Stimulated activated CD8-positive, alpha-beta memory T cell treated with anti-CD3 and anti-CD28 coated beads, Interleukin-4, amount 100 ng/mL, for 1 hour (primary cell): ENCODE measurements at places on chromosomes 6 and 20.

- no peak for DNase-seq
These were observed 4.2 kb downstream of the TM9SF4 start for GRCh38 chr20:32113591-32114260.

GRCh38 chr6:63689421-63689820 is 53.8 kb downstream of the PHF3 start:
- no peak for DNase-seq

DNA sequence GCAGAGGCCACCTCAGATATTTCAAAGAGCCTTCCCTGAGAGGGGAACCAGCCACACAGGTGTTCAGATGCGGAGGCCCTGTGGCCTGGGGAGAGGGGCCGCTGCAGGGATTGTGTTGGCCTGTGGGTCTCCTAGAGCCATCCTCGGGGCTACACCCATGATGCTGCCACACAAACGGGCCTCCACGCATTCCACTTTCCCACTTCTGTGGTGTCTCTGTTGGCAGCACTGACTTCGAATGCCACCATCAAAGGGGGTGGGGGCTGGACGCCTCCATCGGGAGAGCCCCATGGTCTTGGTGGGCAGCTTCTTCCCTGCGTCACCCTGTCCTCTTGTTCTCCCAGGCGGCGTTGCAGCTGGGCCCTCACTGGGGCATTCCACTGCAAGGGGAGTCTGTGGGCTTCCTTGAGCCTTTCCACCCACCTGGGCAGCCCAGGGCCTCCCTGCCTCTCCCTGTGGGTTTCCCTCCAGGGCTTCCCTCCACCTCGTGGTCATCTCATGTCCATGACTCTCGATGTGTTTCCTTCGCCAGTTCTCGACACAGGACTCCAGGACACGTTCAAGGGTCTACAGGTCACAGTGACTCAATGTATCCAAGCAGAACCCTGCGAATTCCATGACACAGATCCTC is 145.5 kb downstream of the ERMARD start:
- no peak for DNase-seq

DNA sequence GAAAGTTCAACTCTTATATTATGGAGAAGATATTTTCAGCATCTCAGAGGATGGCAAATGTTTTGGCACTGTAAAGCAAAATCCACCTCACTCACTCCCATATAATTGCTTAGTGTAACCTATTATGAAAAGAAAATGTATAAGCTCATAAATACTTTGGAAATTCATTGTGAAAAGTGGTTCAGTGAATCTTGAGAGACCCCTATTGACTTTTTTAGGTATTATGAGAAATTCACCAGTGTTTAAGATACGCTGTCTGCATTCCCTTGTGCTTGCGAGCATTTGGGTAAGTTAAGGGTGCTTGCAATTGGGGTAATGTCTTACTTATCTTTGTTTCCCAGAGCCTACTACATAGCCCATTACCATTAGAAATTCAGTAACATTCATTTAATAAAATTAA is 66.3 kb upstream of the BMP5 start:
- DNase-seq, result no peak

DNA sequence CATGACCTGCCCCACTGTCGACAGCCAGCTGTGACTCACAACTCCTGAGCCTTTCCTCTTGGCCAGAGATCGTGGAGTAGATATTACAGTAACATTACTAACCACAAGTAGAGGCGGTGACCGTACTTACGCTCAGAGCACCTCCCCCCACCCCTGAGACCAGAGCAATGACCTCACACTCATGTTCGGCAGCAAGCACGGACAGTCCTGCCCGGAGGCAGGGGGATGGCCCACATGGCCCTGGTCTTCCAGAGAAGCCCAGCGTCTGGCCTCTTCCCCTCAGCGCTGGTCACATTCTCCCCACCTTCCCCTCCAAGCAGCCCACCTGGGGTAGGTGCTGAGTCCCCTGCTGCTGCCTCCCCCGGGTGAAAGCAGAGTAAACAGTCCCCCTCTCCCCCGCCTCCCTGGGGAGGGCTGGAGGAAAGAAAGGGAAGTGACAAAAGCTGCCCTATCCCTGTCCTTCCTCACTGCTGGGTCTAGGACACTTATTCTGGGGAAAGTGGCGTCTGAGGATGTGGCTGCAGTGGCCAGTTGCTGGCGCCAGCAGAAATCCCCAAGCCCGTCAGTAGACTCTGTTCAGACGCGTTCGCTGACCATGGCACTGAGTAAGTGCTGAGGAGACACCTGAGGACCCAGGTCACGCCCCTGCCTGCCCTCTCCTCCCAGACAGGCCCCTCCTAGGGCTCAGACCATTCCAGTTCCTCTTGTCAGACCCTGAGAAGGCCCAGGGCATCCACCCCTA is 68.5 kb downstream of the MRPL14 start:
- no peak for DNase-seq

GRCh38 chr20:20174089-20174835 is 121.9 kb downstream of the CFAP61 start:
- no peak for DNase-seq

DNA sequence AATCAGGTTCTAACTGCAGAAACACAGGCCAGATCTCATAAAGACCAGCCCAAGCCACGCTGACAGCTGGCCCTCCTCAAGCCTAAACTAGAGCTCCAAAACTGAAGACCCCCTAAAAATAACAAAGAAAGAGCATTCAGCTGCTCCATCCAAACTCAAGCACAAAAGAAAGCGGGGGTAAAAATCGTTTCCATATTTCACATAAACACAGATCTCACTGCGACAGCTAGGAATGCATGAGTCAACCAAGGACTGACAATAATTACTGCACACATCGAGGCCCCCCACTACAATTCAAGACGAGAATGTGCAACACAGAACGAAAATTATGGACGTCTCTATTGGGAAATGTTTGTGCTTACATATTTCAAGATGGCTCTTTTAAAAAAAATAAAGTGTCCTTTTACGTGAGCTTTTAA is 31.1 kb downstream of the CNKSR3 start:
- no peak for DNase-seq

DNA sequence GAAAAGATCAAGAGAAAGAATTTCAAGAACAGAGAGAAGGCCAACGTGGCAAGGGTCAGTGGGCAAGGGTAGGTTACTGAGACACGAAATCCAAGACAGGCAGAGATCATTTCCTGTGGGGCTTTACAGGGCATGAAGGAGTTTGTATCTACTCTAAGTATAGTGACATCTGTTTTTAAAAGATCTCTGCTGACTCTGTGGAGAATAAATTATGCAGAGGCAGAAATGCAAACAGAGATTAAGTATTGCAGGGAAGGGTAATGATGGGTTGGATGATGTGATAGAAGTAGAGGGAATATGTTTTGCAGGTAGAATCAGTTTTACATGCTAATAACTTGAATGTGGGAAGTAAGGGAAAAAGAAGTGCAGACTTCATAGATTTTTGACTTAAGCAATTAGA is 243.5 kb downstream of the FRK start:
- DNase-seq, result no peak

- DNase-seq, result no peak
These were observed 117.0 kb upstream of the PMEPA1 start for GRCh38 chr20:57826666-57827287.

- DNase-seq, result no peak
These were observed 112.8 kb downstream of the ARHGAP18 start for GRCh38 chr6:129597023-129597713.

GRCh38 chr6:170111816-170112582 is 178.9 kb downstream of the DLL1 start:
- no peak for DNase-seq

- DNase-seq, result no peak
These were observed 149.6 kb downstream of the BACH2 start for GRCh38 chr6:90146921-90147649.

GRCh38 chr20:22821081-22821727 is 213.9 kb upstream of the SSTR4 start:
- DNase-seq, result no peak

- DNase-seq, result no peak
These were observed 39.9 kb upstream of the RNF8 start for GRCh38 chr6:37313723-37314486.

DNA sequence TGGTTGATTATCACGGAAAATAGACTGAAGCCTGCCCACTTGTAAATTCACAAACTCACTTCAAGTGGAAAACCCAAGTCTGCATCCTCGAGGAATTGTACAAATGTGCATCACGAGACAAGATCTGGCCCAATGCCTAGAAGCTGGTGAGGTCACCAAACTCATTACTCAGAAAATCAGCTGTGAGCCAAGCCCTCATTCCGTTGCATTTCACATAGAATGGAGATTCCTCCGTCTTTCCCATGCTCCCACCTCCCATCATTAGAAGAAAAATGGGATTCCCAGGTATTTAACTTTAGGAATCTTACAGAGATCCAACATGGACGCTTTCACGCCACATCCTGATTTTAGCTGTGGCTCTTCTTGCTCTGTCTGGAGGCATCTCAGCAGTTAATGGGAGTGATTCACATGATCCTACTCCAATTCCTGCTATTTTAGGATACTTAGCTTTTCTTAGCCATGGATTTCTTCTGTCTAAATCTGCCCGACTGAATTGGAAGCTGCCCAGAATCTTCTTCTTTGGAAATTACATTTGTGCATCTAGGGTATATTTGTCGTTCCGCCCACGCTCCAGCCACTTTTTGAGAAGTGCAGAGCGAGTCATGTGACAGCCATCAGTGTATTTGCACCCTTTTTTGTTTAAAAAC is 68.7 kb upstream of the STMND1 start:
- no peak for DNase-seq

- no peak for DNase-seq
These were observed 335.6 kb downstream of the ZFAND3 start for GRCh38 chr6:38155144-38155543.

DNA sequence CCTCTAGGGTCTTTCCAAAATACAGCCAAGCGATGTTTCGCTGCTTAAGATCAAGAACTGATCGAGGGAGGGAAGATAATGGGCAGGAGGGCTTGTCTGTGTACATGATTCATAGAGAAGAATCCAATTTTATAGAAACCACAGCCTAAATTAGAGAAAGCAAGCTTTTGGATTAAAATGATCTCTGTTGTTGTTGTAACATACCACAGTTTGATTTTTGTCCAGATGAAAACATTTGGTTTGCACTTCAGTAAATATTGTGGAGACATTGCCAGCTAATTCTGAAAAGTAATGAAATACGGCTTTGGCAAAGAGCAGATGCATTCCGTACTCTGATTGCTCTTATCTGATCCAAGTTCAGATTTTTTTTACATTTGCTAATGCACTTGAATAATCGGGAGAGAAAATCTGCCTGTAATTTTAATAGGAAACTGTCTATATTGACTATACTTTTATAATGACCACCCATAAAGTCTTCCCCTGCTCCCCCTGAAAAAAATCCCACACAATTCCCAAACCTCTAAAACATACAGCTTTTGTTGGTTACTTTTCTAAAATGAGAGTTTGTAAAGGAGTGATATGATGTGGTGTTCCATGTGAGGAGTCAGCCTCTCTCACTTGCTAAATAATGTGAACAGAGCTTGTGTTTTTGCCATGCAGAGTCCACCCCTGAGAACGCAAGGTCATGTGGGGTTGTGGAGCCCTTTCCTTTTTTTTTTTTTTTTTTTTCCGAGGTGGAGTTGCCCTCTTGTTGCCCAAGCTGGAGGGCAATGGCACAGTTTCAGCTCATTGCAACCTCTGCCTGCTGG is 199.9 kb downstream of the DTNBP1 start:
- DNase-seq, result no peak

DNA sequence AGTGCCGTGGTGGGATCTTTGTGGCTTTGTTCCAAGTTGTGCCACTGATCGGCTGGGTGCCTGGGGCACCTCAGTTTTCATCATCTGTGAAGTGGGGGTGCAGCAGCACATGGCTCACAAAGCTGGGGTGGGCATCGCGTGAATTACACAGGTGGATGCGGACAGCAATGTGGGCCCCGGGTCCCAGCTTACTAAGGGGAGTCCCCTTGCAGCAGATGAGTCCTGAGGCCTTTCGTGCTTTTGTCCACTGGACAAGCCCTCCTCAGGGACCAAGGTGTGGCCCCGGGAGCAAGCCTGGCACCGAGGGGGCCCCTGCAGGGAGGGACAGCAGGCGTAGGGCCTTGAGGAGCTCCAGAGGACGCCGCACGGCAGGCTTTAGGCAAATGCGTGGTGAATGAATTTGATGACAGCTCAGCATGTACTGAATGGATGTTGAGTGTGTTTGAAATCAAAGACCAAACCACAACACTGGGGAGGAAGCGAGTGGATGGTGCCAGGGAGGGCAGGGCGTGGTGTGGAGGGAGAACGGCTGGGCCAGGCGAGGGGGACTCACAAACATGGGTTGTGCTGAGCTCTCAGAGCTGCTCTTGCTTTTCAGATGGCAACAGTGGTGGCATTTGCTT is 53.2 kb downstream of the IRF4 start:
- no peak for DNase-seq

GRCh38 chr20:63364801-63365585 is 3.8 kb upstream of the CHRNA4 start:
- DNase-seq, result no peak

GRCh38 chr6:89079511-89080234 is 878 bp upstream of the PNRC1 start:
- DNase-seq, result peak; percentile 25

DNA sequence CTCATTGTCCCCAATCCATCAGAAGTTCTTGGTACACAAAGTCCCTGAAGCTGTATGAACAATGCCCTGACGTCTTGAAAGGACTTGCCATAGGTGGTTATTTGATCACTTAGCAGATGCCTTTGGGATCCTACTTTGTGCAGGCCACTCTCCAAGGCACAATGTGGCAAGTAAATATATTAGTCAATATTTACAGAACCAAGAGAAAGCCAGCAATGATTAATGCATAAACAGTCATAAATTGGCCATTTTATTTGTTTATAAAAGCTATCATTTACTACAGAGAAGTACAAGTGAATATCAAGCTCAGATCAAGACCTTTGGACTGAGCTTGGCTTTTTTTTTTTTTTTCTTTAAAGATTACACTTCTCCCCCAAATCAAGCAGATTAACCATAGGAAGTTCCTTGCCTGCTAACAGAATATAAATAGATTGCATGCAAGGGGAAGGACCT is 161.8 kb downstream of the MTHFD1L start:
- no peak for DNase-seq
